ENCODE measurements at places on chromosomes 6 and 20.

GRCh38 chr6:85436411-85436810 is 13.5 kb upstream of the NT5E start:
- DNase-seq: no peak

DNA sequence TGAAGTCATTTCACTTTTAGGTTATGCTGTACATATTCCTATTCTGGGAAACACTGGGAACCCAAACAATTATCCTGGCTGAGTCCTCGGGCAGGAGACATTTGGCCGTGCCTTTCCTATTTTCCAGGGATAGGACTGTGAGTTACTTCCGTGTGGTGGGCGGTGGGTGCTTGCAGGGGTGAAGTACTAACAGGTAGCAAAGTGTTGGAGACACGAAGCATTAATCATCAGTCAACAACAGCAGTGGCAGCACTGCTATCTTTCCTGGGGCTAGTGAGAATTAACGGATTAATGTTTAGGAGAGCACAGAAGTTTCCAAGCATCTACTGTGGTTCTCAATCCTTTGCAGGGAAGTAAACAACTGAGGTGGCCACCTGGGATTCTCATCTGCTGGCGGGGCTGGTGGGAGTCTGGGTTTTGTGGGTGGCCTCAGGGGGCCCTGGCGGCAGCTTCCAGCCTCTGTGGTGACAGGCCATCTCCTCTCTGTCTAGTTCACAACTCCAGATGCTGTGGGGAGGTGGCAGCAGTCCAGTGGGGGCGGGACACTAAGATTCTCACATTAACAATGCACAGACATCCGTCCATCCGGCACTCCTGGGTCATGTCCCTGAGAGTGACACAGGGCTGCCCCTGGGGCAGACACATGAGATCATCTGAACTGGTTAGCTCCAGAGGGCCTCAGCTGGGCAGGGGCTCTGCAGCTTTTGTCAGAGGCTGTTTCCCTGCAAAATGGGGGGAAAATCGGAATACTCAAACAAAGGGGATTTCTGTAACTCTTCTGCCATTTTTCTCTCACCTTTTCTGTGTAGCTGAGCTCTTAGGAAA is 90.9 kb downstream of the GJA10 start:
- DNase-seq: no peak

DNA sequence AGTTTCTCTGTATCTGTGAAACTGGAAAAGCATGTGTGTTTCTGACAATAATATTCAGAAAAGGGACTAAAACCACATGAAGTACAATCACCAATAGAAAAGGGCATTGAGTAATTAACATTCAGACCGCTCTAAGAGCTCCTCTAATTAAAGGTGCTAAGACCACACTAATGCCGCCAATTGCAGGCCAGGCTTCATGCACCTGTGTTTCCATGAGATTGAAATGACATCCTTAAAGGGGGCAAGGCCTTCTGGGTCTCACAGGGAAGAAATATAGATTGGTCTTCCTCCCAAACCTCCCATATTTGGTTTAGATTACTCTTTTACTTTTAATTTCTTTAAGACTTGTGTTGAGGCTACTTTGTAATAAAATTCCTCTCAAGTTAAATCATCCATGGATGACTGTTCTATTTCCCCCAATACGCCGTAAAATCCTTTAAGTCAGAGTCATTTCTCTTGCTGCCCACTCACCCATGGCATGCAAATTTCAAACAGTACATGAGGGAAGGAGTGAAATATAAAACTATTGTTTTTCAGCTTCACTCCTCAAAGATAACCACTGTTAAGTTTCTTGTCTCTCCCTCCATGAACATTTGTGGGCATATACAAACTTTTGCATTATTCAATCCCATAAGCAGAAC is 110.6 kb downstream of the UBE3D start:
- no peak for DNase-seq

DNA sequence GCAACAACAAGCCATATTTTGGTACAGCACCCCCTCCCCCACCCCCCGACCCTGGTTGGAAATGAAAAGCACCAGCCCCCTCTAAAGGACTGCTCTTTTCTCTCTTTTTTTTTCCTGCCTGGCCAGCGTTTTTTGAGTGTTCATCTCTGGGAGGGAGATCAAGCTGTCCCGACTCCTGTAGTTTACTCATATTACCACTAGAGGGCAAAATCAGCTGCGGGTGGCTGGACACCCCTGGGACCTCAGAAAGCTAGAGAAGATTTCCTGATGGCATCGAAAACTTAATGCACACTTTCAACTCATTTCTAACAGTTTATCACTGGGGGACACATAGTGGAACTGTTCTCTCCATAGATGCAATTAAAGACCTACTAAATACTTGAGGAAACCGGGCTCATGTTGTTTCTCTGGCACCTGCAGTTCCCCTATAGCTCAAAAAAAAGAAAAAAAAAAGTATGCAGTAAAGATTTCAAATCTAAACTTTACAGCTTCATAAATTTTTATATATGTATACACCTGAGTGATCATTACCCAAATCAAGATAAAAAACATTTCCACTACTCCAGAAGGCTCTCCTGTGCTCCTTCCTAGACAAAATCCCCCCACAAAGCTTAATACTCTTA is 24.4 kb downstream of the CNBD2 start:
- DNase-seq: peak; percentile 56

- DNase-seq: no peak
These were observed 85.7 kb downstream of the HIVEP1 start for GRCh38 chr6:12097791-12098190.

- no peak for DNase-seq
These were observed 127.0 kb downstream of the CEBPB start for GRCh38 chr20:50317609-50318008.

GRCh38 chr6:63785006-63785405 is 149.4 kb downstream of the PHF3 start:
- no peak for DNase-seq

DNA sequence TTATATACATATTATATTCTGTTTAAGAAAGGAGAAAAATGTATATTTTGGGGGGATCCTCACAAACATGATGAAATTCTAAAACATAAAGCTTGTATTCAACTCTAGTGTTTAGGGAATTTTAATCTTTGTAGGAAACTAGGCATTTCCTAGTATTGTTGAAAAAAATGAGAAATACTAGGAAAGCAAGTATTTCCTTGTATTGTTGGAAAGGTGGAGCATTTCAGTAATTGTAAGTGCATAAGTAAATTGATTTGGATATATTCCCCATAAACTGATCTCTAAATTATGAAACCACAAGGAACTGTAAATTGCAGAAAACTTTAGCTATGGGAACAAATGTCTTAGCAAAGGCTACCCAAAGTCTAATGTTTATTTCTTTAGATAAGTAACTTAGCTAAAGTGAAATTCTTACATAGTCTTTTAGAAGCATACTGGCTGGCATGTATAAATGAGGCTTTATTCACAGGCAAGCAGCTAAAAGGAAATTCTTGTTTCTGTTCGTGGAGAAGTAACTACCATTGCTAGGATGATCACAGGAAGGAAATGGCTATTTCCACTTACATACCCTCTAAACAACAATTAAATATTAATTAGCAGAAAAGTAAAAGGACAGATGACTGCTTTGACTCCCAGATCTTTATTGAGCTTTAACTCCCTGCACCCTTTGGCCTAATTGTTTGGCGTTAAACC is 19.9 kb upstream of the NRN1 start:
- DNase-seq: no peak

DNA sequence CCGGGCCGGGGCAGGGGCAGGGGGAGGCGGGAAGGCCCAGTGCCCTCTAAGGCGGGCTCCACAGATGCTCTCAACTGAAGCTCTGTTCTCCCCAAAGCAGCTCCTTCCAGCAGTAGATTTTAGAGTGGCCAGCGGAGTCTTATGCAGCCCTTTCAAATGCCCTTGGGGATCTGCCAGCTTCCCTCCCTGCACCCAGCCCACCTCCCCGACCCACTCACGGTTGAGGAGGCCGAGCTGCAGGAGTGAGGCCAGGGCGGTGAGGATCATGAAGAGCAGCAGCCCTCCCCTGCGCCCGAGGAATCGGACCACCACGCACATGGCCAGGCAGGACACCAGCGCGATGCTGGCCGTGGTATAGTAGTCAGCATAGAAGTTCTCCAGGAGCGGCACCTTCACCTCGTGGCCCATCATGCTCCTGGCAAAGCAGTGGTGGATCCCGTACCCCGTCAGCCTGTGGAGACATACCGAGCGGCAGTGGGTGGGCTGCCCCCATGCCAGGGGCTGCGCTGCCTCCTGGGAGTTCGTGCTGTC is 28.0 kb downstream of the PSMG4 start:
- DNase-seq: no peak

DNA sequence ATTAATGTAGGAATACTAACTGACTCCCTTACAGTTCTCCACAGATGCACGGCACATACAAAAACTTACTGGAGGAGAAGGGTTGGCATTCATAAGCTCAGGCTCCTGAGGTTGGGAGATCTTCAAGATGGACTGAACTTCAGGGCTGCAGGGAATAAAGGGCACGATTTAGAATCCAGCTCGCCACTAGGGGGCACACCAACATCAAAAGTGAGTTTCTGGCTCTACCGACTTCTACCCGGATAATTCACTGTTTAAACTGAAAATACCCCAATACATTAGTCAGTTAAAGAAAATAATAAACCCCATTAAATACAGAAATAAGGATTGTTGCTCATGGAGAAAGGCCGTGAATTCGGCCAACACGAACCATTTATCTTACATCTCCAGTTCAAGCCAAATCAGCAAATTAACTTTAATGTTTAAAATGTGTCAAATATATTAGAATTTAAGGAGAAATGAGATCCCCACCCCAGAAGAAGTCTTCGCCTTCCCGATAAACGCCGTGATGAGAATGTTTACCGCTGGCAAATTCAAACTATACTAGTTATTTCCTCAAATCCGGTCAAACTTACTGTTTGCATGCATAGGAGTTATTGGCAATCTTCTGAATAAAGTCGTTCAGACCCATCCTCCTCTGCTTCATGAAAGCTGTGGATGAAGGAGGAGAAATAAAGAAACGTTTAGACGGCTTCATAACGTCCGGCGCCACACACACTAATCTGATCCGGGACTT is 121.7 kb upstream of the SLC2A12 start:
- peak; percentile 94 for DNase-seq

- no peak for DNase-seq
These were observed 169.1 kb upstream of the SHLD1 start for GRCh38 chr20:5580940-5581708.

DNA sequence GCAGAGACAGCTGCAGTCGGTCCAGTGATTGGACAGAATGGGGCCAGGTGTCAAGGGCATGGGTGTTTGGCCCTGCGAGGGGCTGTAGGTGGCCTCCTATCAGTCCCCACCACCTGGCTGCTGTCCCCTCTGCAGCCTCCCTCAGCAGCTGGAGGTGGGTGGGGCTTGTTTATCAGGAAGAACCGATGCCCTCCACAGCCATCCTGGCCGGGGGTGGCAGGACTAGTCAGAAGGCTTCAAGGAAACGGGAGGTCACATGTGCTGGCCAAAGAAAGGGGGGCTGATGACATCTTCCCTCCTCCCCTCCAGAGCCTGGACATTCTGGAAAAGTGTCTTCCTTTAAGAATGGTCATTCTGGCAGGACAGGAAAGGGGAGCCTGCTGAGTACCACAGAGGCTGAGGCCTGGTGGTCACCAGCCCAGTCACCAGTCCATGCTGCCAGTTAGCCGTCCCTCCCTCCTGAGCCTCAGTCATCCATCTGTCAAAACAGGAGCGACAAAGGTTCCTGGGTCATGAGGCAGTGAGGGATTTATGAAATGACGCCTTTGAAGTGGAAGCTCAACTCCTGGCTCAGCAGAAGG is 4.1 kb downstream of the FAM210B start:
- no peak for DNase-seq

GRCh38 chr6:6912817-6913744 is 194.7 kb upstream of the RREB1 start:
- DNase-seq: no peak

DNA sequence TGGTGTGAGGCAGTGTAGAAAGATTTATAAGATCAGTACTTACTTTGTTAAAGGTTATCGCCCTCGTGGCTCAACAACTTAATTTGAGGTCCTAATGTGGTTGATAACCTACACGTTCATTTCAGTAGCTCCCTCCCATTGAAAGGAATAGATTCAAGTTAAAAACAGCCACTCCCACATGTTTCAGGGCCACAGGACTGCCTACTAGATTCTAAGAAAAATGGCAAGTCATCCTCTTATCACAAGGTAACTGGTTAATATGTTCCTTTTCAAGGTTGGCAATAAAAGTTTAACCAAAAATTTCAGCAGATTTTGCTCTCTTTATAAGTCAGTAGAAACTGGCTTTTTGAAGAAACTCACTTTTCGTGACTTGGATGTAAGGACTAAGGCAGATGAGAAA is 17.1 kb downstream of the GSTA2 start:
- DNase-seq: peak; percentile 56

- DNase-seq: no peak
These were observed 82.6 kb downstream of the SERAC1 start for GRCh38 chr6:158085261-158086053.

GRCh38 chr6:142279350-142280180 is 22.2 kb upstream of the ADGRG6 start:
- DNase-seq: no peak

- DNase-seq: no peak
These were observed 17.9 kb upstream of the MOCS1 start for GRCh38 chr6:39952167-39952566.

DNA sequence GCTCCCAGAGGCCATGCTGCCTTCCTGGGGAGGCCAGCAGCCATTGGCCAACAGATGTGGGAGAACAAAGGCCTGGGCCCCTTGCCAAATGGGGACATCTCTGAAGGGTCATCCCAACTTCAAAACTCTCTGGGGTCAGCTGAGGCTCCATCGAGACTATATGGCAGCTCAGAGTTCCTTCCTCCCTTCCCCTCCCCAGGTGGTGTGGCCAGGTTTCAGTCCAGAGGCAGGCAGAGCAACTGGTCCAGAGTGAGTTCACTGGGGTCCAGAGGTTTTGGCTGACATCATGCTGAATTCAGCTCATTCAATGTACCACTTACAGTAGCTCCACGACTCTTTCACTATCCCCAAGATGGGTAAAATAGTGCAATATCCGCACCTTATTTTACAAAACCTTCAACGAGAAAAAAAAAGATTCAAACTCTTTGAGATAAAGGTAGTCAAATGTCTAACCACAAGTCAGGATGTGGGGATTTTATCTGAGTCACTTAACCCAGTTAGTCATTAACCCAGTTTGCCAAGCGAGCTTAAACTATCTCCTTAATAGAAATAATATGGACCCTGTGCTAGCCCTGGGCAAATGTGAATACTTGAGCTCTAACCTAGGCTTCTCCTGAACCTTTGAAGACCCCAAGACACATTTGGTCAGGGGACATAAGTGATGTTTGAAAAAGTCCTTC is 108.4 kb upstream of the PLEKHG1 start:
- no peak for DNase-seq

- no peak for DNase-seq
These were observed 121.4 kb upstream of the LY86 start for GRCh38 chr6:6466967-6467761.

DNA sequence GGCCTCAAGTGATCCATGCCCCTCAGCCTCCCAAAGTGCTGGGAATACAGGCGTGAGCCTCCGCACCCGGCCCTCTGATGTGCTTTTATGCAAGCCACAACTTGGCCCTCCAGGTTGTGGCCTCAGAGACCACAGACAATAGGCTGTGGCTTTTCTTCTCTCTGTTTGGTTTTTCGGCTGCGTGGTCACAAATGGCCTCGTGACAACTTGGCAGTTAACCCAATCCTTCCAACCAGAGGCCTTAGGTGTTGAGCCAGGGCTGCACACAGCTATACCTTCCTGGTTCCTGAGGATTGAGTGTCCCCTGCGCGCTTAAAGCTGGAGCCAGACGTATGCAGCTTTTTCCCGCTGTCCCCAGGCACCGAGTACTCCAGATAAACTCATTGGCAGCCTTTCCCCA is 6.3 kb upstream of the TGM3 start:
- DNase-seq: peak; percentile 12

- no peak for DNase-seq
These were observed 41.2 kb downstream of the XRN2 start for GRCh38 chr20:21344206-21344900.

GRCh38 chr6:165042912-165043311 is 266.5 kb downstream of the C6orf118 start:
- no peak for DNase-seq

Measured in testis (tissue), 5 donors.